T-helper 1 cell treated with Interleukin-12 subunit alpha and Interleukin-12 subunit beta and Interleukin-4 antibody, amounts not matched to agents 30 ng/mL and 1 ng/mL, for 36 hours (primary cell): ENCODE measurements at places on chromosomes 16 and 17. TPM values are rescaled to one million over a fixed set of nuclear protein-coding genes. Genes with fewer than 3 reads are reported as not detected.

The ATXN2L gene
- 288 and 313 TPM in 2 replicates for total RNA-seq

The GP1BA gene
- total RNA-seq: not detected in 2 replicates

The MT4 gene
- not detected in 2 replicates for total RNA-seq

The GAS7 gene
- total RNA-seq: not detected in 2 replicates

The SERPINF2 gene
- total RNA-seq: 0.91 and 0.93 TPM in 2 replicates

The GFAP gene
- not detected in 2 replicates for total RNA-seq

The SMIM22 gene
- total RNA-seq: not detected in 2 replicates

The CCL1 gene
- total RNA-seq: 22.4 and 27.2 TPM in 2 replicates

The XAF1 gene
- 432 and 434 TPM in 2 replicates for total RNA-seq

The RNF112 gene
- total RNA-seq: 0.24 and 0.96 TPM in 2 replicates

The KRTAP9-2 gene
- total RNA-seq: not detected in 2 replicates

The HIC1 gene
- total RNA-seq: 101 and 105 TPM in 2 replicates

The EFNB3 gene
- total RNA-seq: 0.05 TPM in 1 of 2 replicates, not detected in the other

The CCL16 gene
- not detected in 2 replicates for total RNA-seq

The TBC1D3 gene
- not detected in 2 replicates for total RNA-seq

The KRTAP1-5 gene
- total RNA-seq: not detected in 2 replicates

The NPIPB2 gene
- 11.0 and 13.0 TPM in 2 replicates for total RNA-seq

The SLC47A2 gene
- total RNA-seq: not detected in 2 replicates

The ZG16 gene
- total RNA-seq: not detected in 2 replicates

The KRT39 gene
- total RNA-seq: not detected in 2 replicates

The DPEP2NB gene
- total RNA-seq: not detected in 2 replicates

The MYH2 gene
- total RNA-seq: not detected in 2 replicates

The CDK10 gene
- 81.6 and 85.1 TPM in 2 replicates for total RNA-seq

The MEFV gene
- 0.32 TPM in 1 of 2 replicates, not detected in the other for total RNA-seq

The DOC2B gene
- 5.0 and 6.6 TPM in 2 replicates for total RNA-seq

The PPP1R27 gene
- total RNA-seq: not detected in 2 replicates

The SLC16A6 gene
- 4.9 and 5.1 TPM in 2 replicates for total RNA-seq

The GCGR gene
- not detected in 2 replicates for total RNA-seq

The CNGB1 gene
- total RNA-seq: not detected in 2 replicates

The CD300LG gene
- total RNA-seq: not detected in 2 replicates

The SECTM1 gene
- 9.9 and 12.2 TPM in 2 replicates for total RNA-seq

The RAD51C gene
- total RNA-seq: 74.7 and 77.4 TPM in 2 replicates

The SLC13A2 gene
- not detected in 2 replicates for total RNA-seq

The ORAI3 gene
- 22.3 and 23.0 TPM in 2 replicates for total RNA-seq

The NPIPA2 gene
- total RNA-seq: 2.1 and 5.7 TPM in 2 replicates

The NAGPA gene
- total RNA-seq: 14.5 and 14.9 TPM in 2 replicates

The TAX1BP3 gene
- total RNA-seq: 28.4 TPM in 2 replicates

The PABPN1L gene
- total RNA-seq: not detected in 2 replicates

The HOXB5 gene
- total RNA-seq: 0.37 and 0.56 TPM in 2 replicates

The KCNAB3 gene
- total RNA-seq: 9.1 and 9.8 TPM in 2 replicates

The VAT1L gene
- not detected in 2 replicates for total RNA-seq

The HOXB6 gene
- 0.20 and 0.25 TPM in 2 replicates for total RNA-seq

The SETD1A gene
- 25.9 and 27.8 TPM in 2 replicates for total RNA-seq

The MYADML2 gene
- total RNA-seq: not detected in 2 replicates

The MRM1 gene
- total RNA-seq: 10.3 and 10.6 TPM in 2 replicates

The ZNF624 gene
- 3.8 and 4.4 TPM in 2 replicates for total RNA-seq

The GRIN2C gene
- 0.22 and 0.49 TPM in 2 replicates for total RNA-seq

The GPRC5B gene
- total RNA-seq: 0.22 TPM in 1 of 2 replicates, not detected in the other
